ENCODE measurements at places on chromosomes 12 and 14.
A peak's percentile ranks its signal among the peaks of the same experiment; 100 is the strongest.

- DNase-seq = no peak
These were observed 58.2 kb downstream of the BEGAIN start for GRCh38 chr14:100528962-100529560.

GRCh38 chr12:64192644-64193444, 29.3 kb downstream of the KICS2 start:
- no peak for DNase-seq

DNA sequence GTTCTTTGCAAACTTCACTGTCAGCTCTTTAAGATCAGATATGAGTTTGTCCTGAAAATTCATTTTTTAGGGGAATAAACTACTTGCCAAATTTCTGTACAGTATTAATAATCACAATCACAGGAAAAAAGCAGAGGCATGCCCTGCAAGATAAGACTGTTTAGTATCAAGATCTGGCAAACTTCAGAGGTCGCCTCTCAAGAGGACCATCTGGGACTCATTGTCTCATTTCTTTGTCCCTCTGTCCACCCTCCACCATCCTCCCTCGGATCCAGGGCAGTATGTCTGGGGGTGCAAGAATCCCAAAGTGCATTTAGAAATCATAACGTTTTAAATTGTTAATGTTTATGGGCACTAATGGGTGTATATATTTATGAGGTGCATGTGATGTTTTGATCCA, 232.4 kb upstream of the FKBP4 start:
- no peak for DNase-seq

DNA sequence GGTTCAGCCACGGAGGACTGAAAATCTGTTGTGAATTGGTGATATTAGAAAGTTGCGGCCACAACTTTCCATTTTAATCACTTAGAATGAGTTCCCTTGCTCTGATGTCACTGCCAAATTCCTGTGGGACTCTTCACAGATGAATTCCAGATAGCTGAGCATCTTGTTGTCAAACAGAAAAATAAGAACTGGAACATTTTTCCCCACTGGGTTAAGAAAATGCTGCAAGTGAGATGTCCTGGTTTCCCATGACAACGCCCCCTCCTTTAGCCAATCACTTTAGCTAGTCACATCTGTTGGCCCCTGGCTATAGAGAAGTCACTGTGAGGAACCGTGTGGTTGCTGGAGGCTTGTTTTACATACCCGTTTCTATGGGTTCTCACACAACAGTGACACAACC, 135.9 kb downstream of the KTN1 start:
- DNase-seq = peak; percentile 11

DNA sequence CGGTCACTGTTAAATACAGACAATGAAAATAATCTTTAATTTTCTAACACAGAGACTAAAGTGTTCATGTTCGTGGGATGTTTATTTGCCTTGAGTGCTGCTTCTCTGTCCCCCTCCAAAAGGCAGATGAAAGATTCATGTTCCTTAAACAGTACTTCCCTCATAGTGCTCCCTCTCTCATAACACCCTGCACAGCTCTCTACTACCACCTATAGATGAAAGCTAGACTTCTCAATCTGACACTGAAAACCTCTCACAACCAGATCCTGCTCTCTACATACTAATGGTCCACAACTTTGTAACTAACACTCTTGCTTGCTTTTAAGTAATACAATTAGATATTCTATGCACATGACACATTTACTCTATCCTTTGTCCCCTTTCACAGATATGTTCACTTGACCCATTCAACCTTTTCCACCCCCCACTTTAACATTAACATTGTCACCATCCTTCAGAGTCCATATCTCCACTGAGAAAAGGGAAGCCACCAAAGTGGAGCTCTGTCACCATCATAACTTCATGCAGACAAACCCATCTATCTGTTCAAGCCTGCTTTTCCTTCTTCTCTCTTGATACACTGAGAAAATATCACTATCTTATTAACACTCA, 266.4 kb upstream of the USP15 start:
- peak; percentile 52 for DNase-seq

DNA sequence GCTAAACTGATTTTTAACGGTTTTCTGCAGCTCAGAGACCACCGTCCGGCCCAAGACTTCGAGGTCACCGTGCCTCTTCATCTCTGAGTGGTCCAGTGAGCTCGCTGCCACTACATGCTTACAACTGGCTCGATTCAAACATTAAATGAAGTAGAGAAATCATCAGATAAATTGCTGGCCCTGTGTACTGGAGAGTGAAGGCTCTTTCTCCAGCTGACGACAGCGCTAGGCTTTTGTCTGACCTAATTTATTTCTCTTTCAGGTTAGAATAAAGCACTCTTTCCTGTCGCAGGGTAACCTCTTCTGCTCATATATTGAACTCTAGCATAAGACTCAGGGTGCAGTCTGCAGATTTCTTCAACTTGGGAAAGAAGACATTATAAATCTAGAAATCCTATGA, 6.4 kb downstream of the BCL11B start:
- no peak for DNase-seq

- DNase-seq = no peak
These were observed 30.6 kb upstream of the PTPRQ start for GRCh38 chr12:80413462-80413861.

All from HT1080 (cell line).